WTC11 (cell line): ENCODE measurements at places on chromosomes 16 and 17. TPM values are rescaled to one million over a fixed set of nuclear protein-coding genes. Genes with fewer than 3 reads are reported as not detected.
A peak's percentile ranks its signal among the peaks of the same experiment; 100 is the strongest.

The CCL2 gene
- total RNA-seq: 2.5 to 5.3 TPM (median 2.7 TPM) in 3 replicates

The KRT24 gene
- total RNA-seq: not detected in 3 replicates

- no peak for DNase-seq
- H3K27me3 ChIP-seq: no peaks in the 10 kb centered on the region; the same call in 1 of the 2 replicates
- no peak overlapping the region for H3K4me3 ChIP-seq
- H3K36me3 ChIP-seq: no peaks in the 10 kb centered on the region
- H3K4me1 ChIP-seq: peaks cover 7% of the 10 kb centered on the region; the same call in 1 of the 2 replicates
These were observed 13.7 kb upstream of the OSGIN1 start for GRCh38 chr16:83939266-83939855.

DNA sequence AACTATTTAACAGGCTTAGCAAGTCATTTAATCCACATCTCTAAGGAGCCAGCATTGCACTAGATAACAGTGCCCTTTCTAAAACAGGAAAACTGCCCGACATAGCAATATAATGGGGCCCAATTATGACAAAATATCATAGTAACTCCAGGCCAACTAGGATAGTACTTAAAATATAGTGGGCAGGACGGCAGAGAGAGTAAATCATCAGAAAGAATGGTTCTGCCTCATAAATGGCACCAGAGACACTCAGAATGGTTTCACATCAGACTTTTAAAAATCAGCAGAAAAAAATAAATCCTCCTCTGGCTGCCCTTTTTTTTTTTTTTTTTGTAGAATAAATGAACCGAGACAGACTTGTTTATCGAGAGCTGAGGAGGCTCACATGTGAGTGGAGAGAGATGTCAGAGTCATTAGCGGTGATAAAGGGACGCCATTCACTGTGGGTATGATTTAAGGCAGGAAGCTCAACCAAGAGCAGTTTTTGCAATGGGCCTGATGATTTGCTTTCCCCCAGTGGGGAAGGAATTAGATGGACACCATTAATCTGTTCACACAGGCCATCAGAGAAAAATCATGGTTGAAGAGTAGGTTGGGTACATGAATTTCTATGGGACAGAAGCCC, 62.6 kb downstream of the CPPED1 start:
- H3K27ac ChIP-seq: 0 out of 2 replicates have a peak overlapping the region, but pooled peaks have one; percentile 45
- no peak for DNase-seq
- H3K4me3 ChIP-seq: no peak overlapping the region
- H3K27me3 ChIP-seq: no peaks in the 10 kb centered on the region
- H3K36me3 ChIP-seq: peaks cover 8% of the 10 kb centered on the region
- H3K4me1 ChIP-seq: peaks cover 11% of the 10 kb centered on the region

DNA sequence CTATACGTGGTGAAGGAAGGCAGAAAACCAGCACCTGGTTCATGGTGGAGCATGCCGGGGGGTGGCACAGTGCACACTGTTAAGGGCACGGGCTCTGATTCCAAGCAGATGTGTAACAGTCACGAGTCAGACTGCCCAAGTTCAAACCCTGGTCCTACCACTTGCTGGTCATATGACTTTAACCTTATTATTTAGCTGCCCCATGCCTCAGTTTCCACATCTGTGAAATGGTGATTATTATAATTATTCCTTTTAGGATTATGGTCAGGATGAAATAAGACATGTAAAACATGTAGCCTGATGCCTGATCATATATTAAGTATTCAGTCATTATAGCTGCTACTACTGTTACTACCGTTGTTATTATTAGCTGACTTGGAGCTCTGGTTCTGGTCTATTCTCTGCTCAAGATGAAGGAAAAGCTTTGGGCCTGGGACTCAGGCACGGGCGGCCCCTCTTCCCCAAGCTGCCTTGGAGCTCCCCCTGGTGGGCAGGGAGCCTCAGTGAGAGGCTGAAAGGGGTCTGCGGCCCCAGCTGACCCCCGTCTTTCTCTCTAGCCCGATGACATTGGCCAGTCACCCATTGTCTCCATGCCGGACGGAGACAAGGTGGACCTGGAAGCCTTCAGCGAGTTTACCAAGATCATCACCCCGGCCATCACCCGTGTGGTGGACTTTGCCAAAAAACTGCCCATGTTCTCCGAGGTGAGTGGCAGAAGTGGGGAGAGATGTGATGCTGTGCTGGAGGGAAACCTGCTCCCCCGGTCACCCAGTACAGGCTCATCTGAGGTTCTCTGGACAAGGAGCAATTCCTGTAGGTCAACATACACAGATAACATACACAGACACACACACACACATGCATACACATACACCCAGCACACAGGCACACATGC, 14.0 kb downstream of the NR1D1 start:
- H3K27me3 ChIP-seq: no peaks in the 10 kb centered on the region
- peak; percentile 88 for DNase-seq
- H3K27ac ChIP-seq: no peak overlapping the region
- peaks cover 16% of the 10 kb centered on the region for H3K4me1 ChIP-seq
